BJ (cell line): ENCODE measurements at places on chromosomes 1 and 21.

DNA sequence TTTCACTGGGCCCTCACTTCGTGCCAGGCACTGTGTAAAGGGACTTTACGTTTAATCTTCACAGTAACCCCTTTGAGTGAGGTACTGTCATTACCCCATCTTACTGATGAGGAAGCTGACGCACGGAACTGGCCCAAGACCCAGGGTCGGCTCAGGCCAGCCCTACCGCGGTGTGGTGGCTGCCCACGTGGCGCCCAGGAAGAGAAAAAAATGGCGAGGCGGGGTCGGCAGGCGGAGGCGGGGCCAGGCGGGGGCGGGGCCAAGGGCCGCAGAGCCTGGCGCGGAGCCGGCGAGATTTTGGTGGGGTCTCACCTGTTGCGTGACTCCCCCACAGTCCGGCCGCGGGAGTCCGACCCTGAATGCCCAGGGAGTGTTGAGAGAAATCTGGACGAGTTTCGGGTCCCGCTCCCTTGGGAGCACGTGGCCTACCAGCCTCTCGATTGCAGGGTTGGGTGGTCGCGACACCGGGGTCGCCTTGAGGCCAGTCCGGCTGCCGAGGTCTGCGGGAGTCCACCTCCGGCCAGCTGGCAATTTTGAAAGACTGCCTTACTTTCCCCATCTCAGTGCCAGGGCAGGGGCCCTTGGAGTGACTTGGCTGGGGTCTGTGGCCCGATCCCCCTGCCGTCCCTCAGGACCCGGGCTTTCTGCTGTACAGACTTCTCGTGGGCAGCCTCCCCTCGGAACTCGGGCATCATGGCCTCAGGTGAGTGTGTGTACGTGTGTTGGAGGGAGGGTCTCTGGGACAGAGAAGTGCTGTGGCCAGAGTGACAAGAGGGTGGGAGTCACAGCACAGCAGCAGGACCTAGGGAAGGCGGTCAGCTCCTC lies at the start of the genes AMPD2 and GNAT2:
TSS of gene AMPD2 (plus strand) at position 262 of the 825 bp plus-strand sequence. CDS start 1,339 bp downstream, outside the sequence.
TSS of gene GNAT2 (minus strand) at position 41 of the 825 bp plus-strand sequence. CDS start 6,746 bp downstream, outside the sequence.
- DNase-seq: no peak

GRCh38 chr1:157641177-157641576 lies 43.3 kb upstream of the FCRL4 start:
- DNase-seq: no peak

DNA sequence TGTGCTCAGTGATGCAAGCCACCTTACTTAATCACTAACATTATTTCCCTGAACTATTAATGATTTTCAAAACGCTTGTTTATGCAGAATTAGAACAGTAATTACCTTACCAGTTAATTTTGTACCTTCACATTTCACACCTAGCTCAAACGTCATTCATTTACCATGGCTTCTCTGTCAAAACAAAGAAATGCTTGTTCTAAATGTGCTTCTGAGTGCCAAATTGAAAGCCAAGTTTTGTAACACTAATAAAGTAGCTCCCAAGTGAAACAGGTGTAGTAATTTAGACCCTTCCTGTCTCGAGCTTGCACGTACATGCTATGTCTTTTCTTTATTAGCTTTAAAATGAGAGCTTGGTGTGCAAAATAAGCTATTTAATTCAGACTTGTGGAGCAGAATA lies 533.7 kb upstream of the PKN2 start:
- no peak for DNase-seq

- DNase-seq: no peak
Observed at GRCh38 chr1:212531796-212532195, 76.8 kb upstream of the ATF3 start.

- DNase-seq: no peak
Observed at GRCh38 chr1:235351441-235351840, 15.8 kb upstream of the TBCE start.

GRCh38 chr1:156510709-156511108 lies 10.1 kb upstream of the MEF2D start:
- DNase-seq: no peak

- no peak for DNase-seq
Observed at GRCh38 chr1:22393587-22393986, 58.1 kb upstream of the ZBTB40 start.

DNA sequence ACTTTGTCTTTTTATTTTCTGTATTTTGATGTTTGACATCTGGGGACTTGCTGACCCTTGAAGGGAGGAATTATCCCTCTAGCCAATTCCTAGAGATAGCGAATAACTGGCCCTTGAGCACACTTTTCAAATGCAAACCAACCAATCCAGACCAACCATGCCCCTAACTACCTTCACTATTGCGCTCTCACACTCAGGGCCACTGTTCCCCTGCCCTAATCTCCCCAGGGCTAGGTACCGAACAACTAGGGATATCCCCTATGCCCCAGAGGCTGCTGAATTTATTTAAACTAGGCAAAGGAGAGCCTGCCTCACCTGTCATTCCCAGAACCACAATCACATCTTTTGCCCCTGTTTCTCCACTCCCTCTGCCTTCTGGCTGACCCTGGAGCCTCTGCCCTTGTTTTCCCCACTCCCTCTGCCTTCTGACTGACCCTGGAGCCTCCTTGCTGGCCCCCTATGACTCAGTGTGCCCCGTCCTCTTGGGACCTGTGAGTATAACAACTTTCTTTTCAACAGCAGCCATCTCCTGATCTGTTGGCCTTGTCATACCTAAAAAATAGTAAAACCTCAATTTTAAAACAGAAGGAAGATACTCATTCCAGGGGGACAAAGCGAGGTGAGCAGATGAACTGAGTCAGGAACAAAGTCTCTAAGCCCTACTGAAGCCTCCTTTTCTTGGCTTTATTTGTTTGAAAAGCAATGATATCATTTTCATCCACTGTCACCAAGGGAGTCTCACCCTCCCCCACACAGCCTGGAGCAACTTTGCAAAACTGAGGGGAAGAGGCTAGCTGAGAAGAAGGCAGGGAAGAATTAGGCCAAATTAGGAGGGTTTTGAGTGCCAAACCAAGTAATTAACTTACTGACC lies 115.5 kb downstream of the NMNAT2 start:
- no peak for DNase-seq

- peak; percentile 8 for DNase-seq
Observed at GRCh38 chr1:107877092-107877491, 87.9 kb downstream of the VAV3 start.

DNA sequence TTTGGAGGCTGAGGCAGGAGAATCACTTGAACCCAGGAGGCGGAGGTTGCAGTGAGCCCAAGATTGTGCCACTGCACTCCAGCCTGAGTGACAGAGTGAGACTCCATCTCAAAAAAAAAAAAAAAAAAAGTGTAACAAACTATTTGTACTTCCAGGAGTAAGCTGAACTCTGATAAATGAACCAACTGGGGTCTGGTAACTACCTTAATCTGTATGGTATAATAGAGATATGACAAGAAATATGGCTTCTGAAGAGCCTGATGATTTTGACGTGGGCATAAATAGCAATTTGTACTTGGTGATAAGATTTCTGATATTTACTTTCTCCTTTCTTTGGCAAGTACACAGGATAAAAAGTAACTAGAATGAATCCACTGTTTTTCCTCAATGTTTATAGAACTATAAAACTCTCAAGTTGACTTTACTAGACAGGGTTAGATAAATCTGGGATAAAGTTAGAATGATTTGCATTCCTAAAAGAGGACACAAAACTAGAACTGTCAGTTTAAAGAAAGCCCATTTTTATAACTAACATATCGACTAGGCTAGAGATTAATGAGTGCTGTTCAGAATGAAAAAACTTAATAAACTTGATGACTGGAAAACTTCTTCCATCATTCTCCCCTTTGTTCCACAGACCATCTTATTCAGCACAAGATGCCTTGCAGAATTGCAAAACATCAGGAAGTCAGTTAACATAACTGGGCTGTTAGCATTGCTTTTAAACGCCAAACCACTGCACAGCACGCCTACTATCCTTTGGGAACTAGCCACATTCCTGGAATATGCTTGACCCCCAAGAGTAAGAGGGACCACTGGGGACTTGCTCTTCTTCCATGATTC lies 51.5 kb upstream of the EDARADD start:
- no peak for DNase-seq

DNA sequence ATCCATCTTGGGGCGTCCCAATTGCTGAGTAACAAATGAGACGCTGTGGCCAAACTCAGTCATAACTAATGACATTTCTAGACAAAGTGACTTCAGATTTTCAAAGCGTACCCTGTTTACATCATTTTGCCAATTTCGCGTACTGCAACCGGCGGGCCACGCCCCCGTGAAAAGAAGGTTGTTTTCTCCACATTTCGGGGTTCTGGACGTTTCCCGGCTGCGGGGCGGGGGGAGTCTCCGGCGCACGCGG lies 282 bp upstream of the SOD1 start:
- no peak for DNase-seq

- no peak for DNase-seq
Observed at GRCh38 chr1:115717541-115717940, 51.0 kb downstream of the CASQ2 start.

DNA sequence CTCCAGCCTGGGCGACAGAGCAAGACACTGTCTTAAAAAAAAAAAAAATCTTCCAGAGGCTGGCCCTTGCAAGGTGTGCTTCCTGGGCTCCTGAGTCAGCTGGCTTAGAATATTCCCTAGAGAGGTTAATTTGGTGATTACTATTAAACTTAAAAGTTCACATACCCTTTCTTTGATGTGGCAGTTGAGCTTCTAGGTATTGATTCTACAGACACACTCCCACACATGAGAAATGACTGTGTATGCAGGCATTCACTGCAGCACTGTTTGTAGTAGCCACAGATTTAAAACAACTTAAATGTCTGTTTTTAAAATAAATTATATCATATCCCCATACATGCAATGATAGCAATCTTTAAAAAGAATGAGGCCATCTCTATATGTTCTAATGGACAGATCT lies 93.4 kb downstream of the GDAP2 start:
- DNase-seq: no peak

GRCh38 chr1:60052601-60053000 lies 21.0 kb downstream of the C1orf87 start:
- DNase-seq: no peak

GRCh38 chr1:228835911-228836310 lies 100.6 kb downstream of the RHOU start:
- DNase-seq: no peak

- no peak for DNase-seq
Observed at GRCh38 chr1:202214089-202214843, 20.7 kb downstream of the LGR6 start.

- no peak for DNase-seq
Observed at GRCh38 chr1:201042779-201043461, 19.4 kb upstream of the KIF21B start.

GRCh38 chr1:43881415-43881814 lies 52.2 kb upstream of the ARTN start:
- no peak for DNase-seq

DNA sequence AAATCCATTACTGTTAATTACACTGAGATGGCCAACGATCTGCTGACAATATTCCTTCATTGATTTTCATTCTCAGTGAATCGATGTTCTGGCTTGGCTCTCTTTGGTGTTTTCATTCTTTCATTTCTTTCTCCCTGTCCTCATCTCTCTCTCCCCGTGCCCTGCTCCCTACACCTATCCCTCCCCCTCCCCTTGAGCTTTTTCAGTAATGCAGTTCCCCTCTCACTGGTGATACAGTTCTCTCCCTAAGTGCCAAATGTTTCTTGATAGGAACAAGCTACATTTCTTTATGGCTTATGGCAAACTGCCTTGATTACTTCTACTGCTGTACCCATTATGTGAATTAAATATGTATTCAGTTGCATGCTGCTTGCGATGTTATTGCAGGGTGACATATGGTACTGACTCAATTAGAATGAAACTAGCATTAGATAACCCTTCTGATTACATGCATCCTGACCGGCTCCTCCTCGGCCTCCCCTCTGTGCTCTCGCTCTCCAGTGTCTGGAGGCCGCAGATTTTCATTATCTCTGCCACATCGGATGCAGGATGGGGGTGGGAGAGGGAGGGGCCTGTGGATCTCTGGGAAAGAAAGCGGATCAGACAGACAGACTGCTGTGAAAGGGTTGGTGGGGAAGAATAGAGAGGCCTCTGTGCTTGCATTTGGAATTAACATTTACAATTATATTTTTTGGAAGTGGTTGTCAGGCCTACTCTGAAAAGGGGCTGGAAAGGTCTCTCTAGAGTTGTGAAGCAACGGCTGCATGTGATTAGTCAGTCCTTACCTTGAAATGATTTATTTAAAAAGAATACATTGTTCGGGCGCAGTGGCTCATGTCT lies 130.9 kb downstream of the PBX1 start:
- no peak for DNase-seq

DNA sequence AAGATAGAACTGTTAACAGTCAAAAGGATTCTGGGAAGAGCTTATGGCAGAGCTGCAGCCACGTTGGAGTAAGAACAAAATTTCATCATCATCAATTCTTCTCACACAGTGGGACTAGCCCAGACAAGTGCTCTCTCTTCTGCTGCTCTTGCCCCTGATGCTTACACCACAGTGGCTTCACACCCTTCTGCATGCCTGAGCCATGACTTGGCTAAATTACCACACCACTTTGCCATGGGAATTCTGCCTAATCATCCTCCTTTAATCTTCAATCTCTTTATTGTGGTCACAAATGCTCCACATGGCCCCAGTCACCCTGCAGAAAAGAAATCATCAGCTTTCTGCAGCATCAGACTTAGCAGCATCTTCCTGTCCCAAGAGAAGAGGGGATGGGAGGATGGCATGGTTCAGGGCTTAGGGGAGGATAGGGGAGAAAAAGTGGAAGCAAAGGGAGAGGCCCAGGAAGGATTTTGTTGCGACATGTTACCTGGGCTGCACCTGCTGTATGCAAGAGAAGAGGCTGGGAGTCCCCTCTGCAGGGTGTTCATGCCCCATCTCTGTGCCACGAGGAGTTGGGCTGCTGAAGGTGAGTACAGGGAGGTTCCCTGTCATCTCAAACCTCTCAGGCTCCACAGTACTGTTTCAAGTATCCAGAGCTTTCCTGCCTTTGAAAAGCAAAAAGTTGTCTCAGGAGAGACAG lies 9.0 kb upstream of the RPTN start:
- peak; percentile 87 for DNase-seq

- DNase-seq: no peak
Observed at GRCh38 chr1:187956975-187957374, 1128.2 kb downstream of the PLA2G4A start.

DNA sequence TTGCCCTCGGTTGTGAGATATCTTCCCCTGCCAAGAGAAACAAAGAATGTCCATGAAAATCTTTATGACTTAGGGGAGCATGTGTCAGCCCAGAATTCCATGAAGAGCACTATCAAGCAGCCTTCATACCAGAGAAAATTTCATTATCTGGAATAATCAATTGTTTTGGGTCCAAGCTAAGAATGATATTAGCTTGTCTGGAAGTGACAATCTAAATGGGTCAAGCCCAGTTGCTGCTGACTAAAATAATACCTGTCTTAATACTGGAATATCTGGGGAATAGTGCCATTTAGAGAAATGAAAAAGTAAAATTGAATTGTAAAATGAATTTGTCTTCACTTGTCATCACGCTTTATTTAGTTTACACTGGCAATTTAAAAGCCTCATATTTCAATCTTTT lies 407.4 kb downstream of the PLA2G4A start:
- no peak for DNase-seq
